ENCODE measurements at places on chromosomes 7 and 10. TPM values are rescaled to one million over a fixed set of nuclear protein-coding genes. Genes with fewer than 3 reads are reported as not detected.

Gene TWNK
- total RNA-seq = 12.0 TPM

Gene TRPV5
- 0.09 TPM for total RNA-seq

Gene LIPM
- total RNA-seq = not detected

Gene SPDYE2B
- total RNA-seq = not detected

Gene UPK3B
- total RNA-seq = 3.3 TPM

Gene STEAP2
- not detected for total RNA-seq

Gene ZNF12
- 18.5 TPM for total RNA-seq

Gene ADCY1
- 52.3 TPM for total RNA-seq

Data from activated T-cell treated with anti-CD3 and anti-CD28 coated beads, Interleukin-2, amount 50 U/mL, for 72 hours (primary cell).